ENCODE measurements at places on chromosomes 2 and 18.

DNA sequence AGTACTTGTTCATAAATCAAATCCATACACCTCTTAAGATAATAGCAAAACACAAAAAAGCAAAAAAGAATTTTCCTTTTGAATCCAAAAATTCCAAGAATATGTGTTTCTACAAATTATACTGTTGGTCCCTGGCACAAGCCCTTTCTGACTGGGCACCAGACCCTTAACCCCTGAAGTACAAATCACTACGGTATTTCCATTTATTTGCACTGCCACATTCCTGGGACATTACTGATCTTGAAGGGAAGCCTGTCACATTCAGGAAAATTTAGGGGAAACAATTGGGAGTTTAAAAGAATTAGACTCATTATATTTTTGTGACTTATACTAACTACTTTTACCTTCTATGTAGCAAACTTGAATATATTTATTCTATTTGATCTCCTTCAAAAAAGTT, 98.8 kb downstream of the ZNF521 start:
- no peak for DNase-seq

DNA sequence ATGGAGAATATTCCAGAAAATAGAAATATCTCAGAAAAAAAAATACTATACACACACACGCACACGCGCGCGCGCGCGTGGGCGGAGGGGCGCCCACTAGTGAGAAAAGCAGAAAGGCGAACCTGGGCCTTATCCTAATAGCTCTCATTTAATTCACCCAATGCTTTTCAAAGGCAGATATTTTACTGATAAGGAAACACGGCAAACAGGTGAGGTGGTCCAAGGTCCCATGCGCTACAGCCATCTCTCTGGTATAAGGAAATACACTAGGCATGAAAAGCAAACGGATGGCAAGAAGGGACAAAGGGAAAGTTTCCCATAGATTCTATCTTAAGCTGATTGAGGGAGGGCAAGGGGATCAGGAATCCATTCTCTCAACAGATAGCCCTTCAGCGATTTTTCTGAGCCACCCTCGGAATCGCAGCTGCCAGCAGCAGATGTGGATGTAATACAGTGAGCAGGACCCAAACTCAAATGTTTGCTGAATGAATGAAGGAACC, 136.7 kb downstream of the TMEM247 start:
- peak; percentile 17 for DNase-seq

- DNase-seq = no peak
Measured at GRCh38 chr18:32301976-32302743, 112.3 kb downstream of the MEP1B start.

- no peak for DNase-seq
Measured at GRCh38 chr18:10119991-10120390, 206.2 kb downstream of the VAPA start.

DNA sequence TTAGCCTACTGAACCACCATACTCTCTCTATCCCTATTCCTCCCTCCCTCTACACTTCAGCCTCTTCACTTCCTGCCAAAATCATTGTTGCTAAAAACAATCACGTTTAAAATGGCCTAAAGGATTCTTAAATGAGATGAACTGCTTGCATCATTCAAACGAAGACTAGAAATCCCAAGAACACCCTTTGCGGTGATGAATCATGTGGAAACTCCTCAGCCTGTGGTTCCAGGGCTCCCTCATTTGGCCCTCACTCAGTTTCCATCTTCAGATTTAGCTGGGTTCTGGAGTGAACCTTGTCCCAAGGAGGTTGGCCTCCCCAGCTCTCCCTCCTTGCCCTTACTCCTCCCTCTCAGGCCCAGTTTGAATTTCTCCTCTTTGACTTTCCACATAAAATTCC, 125.6 kb upstream of the CDC42EP3 start:
- no peak for DNase-seq

GRCh38 chr2:13109516-13109915, 392.8 kb downstream of the TRIB2 start:
- DNase-seq = no peak

All from activated CD8-positive, alpha-beta memory T cell treated with anti-CD3 and anti-CD28 coated beads, Interleukin-2, amount 50 U/mL, for 4 hours (primary cell).